Activated CD4-positive, CD25-positive, alpha-beta regulatory T cell (primary cell): ENCODE measurements at places on chromosomes 11 and 22.

- no peak for DNase-seq
Measured at GRCh38 chr11:111906680-111907079, 4.9 kb downstream of the CRYAB start.

DNA sequence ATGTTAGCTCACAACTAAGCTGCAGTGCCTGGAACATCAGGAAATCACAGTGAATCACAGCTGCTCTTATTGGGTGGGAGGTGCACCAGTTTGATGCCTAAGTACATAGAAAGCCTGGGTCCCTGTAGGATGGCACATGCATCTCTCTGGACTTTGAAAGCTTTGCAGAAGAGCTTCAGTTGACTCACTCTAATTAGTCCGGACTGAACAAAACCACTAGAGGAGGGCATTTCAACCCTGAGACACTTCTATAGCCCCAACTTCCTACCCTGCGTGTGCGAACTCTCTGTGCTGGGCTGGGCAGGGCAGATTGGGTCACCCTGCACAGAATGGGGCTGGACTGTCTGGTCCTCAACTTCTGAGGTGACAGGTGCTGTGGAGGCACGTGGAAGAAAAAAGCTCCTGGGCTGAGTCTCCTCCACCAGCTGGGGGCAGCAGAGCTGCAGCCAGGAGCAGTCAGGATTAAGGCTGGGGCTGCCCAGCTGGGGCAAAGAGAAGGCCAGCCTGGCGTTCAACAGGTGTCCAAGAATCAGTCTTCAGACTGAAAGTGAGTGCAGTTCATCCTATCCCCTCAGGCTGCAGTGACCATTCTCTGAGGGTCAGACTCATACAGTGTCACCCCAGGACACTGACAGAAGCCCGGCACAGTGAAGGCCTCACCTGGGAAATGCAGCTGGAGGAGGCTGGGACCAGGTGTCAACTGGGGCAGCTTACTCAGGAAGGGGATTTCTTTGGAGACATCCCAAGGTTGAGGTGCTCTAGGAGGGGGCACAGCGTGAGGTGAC lies 22.1 kb downstream of the GGTLC2 start:
- DNase-seq = no peak

DNA sequence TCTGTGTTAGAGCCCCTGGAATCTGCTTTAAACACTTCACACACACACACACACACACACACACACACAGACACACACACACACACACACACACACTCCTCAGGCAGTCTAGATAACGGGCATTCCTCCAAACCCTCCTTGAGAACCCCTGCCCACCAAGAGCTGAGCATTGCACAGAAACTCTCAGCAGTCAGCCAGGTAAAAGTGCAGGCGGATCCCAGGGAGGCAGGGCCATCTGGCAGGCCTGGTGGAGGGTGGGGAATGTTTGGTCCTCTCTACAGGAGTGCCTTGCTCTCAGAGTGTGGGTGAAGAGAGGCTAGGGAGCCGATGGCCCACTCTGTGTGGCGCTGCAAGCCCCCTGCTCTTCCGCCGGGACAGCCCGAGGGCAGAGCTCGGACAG lies 190.2 kb downstream of the BUD13 start:
- no peak for DNase-seq

- no peak for DNase-seq
Measured at GRCh38 chr11:8932564-8933180, at the start of gene C11orf16. Gene C11orf16, minus strand, starts transcription at chr11:8932947. Its CDS starts 639 bp downstream, at chr11:8932308.

- DNase-seq = no peak
Measured at GRCh38 chr11:18632841-18633240, 1.3 kb downstream of the SPTY2D1 start.

GRCh38 chr22:25077964-25078363 lies 121.7 kb upstream of the CRYBB3 start:
- DNase-seq = no peak

- DNase-seq = no peak
Measured at GRCh38 chr11:65655570-65656332, 7.0 kb downstream of the RELA start.

- no peak for DNase-seq
Measured at GRCh38 chr11:34936945-34937629, 20.7 kb downstream of the PDHX start.

GRCh38 chr11:61647529-61647928 lies 32.7 kb upstream of the DAGLA start:
- DNase-seq = no peak

- no peak for DNase-seq
Measured at GRCh38 chr11:8287703-8288102, 24.0 kb upstream of the LMO1 start.

- no peak for DNase-seq
Measured at GRCh38 chr11:9738116-9738515, 74.2 kb downstream of the SWAP70 start.

GRCh38 chr11:855796-856195 lies 13.1 kb downstream of the TSPAN4 start:
- DNase-seq = no peak

- DNase-seq = no peak
Measured at GRCh38 chr22:39356464-39356863, 6.7 kb downstream of the SYNGR1 start.

GRCh38 chr11:43936076-43936475 lies 6.4 kb upstream of the C11orf96 start:
- no peak for DNase-seq

DNA sequence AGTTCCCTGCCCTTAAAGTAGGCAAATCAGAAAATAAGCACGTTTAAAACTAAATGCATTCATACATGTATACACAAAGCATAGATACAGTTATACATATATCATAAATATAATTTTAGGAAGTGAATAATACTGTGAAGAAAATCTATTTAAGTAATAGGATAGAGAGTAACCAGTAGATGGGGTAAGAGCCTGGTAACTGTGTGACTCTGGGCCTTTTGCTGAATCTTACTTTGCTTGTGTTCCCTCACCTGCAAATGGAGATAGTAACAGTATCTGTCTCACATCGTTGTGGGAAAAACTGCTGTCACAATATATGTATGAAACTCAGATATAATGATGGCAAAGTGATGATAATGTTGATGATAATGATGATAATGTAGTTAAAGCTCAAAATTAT lies 29.9 kb downstream of the MS4A2 start:
- DNase-seq = no peak

GRCh38 chr22:37854946-37855345 lies 5.7 kb downstream of the EIF3L start:
- no peak for DNase-seq

DNA sequence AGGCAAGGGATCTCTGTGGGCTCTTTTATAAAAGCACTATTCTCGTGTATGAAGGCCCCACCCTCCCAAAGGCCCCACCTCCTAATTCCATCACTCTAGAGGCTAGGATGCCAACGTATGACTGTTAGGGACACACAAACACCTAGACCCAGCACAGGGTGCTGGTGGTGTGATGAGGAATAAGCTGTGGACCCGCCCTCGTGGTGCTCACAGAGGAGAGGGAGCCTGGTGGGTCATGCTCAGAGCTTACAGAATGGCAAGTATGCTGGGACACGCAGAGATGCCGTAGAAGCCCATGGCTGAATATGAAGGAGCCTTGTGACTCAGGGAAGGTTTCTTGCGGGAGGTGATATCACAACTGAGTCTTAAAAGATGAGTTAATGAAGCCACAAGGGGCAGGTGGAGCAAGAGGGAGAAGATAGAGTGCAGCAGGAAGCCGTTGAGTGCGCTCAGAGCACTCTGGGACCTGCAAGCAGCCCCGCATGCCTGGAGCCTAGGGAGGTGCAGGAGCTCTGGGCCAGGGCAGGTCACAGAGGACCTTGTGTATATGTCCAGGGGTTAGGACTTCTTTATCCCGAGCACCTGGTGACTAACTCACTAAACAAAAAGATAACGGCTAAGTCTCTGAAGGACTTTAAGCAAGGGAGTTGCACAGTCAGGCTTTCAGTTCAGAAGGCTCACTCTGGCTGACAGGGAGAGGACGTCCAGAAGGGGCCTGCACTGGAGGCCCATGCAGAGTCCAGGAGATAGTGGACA lies 160.9 kb downstream of the TRIM29 start:
- no peak for DNase-seq

DNA sequence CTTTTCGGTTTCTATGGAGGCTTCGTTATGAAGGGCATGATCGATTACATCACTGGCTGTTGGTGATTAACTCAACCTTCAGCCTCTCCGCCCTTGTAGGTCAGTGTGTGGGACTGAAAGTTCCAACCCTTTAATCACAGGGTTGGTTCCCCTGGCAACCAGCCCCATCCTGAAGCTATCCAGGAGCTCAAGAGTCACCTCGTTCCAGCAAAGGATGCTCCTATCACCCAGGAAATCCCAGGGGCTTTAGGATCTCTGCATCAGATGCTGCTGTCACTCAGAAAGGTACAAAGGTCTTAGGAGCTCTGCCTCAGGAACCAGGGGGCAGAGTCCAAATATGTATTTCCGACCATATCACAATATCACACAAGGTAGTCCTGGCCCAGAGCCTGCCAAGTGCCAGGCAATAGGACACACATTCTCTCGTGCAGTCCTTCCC lies 123.5 kb upstream of the PARVA start:
- no peak for DNase-seq
